Islet precursor cell (in vitro differentiated cells): ENCODE measurements at places on chromosomes 12 and 14.

DNA sequence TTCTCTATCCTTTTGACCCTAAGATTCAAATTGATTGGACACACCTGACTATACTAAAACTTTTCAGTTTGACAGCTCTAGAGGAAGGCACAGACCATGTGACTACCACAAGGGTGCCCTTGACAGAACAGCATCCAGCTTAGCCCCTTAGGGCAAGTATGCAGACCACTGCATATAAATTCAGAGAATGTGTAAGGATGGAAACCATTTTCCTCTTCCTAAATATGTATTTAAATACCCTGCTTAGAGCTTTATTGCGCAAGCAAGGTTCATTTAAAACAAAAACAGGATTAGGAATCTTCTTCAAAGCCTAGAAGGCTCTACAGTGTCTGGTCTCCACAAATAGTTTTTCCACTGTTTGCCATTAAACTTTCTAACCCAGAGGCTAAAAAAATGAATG lies 202.8 kb downstream of the MED13L start:
- no peak for DNase-seq

GRCh38 chr12:55940065-55940732 lies 9.2 kb downstream of the DGKA start:
- DNase-seq: peak; percentile 96

- DNase-seq: no peak
Observed at GRCh38 chr12:45872446-45872845, 117.9 kb downstream of the SCAF11 start.

- DNase-seq: peak; percentile 94
Observed at GRCh38 chr12:122944605-122945592, 21.4 kb downstream of the ABCB9 start.

DNA sequence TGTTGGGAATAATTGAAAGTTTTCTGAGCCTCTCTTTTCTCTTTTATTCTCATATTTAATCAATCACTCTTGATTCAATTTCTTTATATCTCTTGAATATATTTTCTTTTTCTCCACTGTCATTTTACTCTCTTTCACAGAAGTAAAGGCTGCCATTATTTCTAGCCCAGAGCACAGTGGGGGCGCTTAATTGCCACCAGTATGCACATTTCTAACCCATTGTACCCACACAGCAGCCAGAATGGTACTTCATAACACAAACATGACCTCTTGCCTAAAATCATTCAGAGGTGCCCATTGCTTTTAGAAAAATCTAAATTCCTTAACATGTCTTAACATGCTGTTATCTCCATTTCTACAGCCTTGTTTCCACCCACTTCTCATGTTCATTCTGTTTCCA lies 190.2 kb upstream of the LMO3 start:
- no peak for DNase-seq

DNA sequence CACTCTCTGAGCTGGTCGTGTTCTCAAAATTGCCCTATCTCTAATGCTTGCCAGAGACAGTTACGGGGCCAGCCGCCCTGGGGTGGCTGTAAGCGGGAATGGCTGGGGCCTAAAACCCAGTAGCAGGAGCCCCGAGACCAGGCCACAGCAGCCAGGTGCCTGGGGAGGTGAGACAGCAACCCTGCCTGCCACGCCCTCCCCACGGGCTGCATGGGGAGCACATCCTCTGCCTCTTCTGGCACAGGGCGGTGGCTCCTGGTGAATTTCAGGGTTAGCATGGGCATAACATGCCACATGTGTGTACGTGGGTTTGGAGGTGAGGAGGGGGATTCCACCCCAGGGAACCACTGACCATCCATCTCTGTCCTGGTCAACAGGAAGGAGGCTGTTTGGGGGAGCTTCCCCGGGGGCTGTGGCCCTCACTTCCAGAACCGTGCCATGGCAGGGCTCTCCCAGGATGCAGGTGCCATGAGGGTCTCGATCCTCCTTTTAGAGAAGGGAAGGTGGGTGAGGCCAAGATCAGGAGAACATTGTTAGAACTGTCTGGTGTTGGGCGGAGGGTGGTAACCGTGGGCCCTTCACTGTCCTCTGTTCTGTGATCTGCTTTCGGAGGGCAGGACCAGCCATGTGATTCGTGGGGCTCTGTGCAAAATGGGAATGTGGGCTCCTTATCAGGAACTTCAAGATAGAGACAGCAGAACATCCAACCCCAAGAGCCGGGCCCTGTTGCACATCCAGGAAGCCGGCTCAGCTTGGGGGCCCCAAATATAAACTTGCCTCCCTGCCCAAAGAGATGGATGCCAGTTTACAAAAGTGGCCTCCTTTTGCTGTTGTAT lies 312.2 kb upstream of the DIO3 start:
- peak; percentile 26 for DNase-seq

GRCh38 chr12:46884362-46884761 lies 58.6 kb upstream of the SLC38A4 start:
- DNase-seq: no peak

DNA sequence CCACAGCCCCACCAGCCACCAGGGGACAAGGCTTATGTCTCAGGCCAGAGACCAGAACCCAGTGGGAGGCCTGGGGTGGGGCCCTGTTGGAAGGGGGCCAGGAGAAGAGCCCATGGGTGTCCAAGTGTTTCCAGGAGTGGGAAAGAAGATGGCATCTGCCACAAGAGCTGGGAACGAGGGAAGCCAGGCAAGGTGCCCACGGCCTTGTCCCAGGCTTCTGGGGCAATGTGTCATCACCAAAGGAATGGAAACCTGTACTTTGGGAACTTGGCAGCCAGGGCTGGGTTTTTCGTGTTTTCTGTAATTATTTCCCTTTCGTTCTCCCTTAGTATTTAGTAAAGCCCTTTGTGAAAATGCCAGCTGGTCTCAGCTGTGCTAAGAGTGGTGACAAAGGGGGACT lies 5.3 kb upstream of the PGF start:
- DNase-seq: no peak

DNA sequence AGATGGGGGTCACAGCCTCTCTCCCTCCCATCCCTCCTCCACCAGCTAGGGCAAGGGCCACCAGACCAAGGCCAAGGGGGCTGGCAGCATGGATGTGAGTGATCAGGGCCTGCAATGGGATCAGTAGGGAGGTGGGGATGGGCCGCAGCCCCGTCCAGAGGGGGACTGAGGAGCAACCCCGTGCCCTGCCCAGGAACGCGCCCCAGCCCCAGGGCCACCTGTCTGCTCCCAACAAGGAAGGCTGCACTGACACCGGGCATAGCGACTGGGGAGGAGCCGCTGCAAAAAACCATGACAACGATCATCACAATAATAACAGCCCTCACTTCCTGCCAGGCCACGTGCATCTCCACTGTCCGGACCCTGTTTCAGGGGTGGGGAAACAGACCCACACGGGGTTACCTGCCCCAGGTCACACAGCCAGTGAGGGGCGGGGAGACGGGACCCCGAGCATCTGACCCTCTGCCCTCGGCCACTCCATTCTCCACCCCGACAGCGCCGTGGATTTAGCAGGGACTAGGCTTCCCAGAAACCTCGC lies 24.3 kb downstream of the NCOR2 start:
- no peak for DNase-seq

- DNase-seq: peak; percentile 64
Observed at GRCh38 chr12:5557906-5558305, 126.0 kb downstream of the NTF3 start.

GRCh38 chr12:102539651-102540553 lies 59.5 kb upstream of the IGF1 start:
- peak; percentile 93 for DNase-seq

DNA sequence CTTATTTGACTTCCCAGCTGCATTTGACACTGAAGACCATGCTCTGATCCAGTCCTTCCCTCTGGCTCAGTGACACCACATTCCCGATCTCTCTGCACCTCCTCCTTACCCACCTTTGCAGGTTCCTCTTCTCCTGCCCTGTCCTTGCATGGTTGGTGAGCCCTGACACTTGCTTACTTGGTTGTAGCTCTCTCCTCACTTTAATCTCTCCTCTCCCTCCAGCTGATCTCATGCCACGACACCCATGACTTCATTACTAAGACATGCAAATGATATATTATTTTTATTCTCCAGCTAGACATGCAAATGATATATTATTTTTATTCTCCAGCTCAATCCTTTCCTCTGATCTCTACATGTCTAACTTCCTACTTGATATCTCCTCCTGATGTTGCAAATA lies at the start of gene SERPINA9:
SERPINA9 (minus strand) TSS at position 175 of the 400 bp plus-strand sequence. CDS start 6,357 bp downstream, outside the sequence.
- DNase-seq: peak; percentile 34

GRCh38 chr12:109219938-109220337 lies 89.1 kb downstream of the FOXN4 start:
- no peak for DNase-seq
